Neural progenitor cell (in vitro differentiated cells): ENCODE measurements at places on chromosomes 12 and 14. TPM values are rescaled to one million over a fixed set of nuclear protein-coding genes. Genes with fewer than 3 reads are reported as not detected.

GRCh38 chr12:10167599-10167998 is 4.3 kb downstream of the OLR1 start:
- H3K36me3 ChIP-seq, result no peaks in the 10 kb centered on the region
- H3K27me3 ChIP-seq, result no peaks in the 10 kb centered on the region
- no peak overlapping the region for H3K4me3 ChIP-seq
- no peak overlapping the region for H3K27ac ChIP-seq
- DNase-seq, result no peak

GRCh38 chr12:128594521-128594920 is 229.2 kb downstream of the SLC15A4 start:
- no peaks in the 10 kb centered on the region for H3K27me3 ChIP-seq
- H3K4me3 ChIP-seq, result no peak overlapping the region
- H3K27ac ChIP-seq, result no peak overlapping the region
- DNase-seq, result no peak

- H3K36me3 ChIP-seq, result no peaks in the 10 kb centered on the region
- no peaks in the 10 kb centered on the region for H3K4me1 ChIP-seq
- H3K27me3 ChIP-seq, result no peaks in the 10 kb centered on the region
- H3K27ac ChIP-seq, result peak overlapping the region; percentile 29
- no peak overlapping the region for H3K4me3 ChIP-seq
Measured at GRCh38 chr14:103688906-103689902, 26.0 kb downstream of the XRCC3 start.

The CAPS2 gene
- total RNA-seq, result 14.4 and 20.1 TPM in 2 replicates

DNA sequence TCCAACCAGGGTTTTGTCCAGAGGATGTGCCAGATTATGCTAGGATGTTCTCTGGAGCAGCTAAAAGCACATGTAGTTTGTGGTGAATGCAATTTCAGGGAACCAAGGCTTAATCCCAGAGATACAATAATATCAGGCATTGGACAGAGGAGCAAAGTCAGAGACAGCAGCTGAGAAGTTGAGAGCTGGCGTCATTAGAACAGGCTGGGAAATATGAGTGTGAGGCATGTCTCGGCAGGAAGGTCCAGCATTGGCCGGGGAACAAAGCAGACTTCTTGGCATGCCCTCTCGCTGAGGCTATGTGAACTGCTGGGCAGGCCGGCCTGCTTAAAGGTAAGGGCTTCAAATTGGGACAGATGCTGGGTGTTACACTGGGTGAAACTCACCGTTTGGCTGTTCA is 125.4 kb downstream of the CAND1 start:
- peak; percentile 45 for DNase-seq
- H3K27ac ChIP-seq, result no peak overlapping the region
- H3K27me3 ChIP-seq, result no peaks in the 10 kb centered on the region

DNA sequence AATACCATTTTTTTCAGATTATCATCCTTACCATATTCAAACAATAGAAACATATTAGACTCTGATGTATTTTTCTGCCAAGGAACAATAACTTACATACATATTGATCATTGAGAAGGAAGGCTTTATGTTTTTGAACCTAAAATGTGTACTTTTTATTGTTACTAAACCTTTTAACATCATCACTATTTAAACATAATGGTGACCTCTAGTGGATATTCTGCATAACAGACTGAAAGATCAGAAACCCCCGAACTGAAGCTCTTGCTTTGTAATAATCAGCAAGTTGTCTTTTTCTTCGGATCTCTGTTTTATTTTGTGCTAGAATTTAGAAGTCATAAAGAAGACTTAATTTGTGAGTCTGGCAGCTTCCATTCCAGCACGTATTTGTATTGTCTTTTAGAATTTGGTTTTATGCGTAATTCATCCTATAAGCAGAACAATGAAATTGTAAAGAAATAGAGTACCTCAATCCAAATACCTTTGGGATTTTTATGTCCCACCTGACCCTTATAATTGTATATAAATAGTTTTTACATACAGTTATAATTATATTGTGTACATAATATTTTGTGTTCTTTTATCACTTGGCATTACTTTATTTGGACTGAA is 125.9 kb upstream of the ATF1 start:
- H3K36me3 ChIP-seq, result peaks cover 2% of the 10 kb centered on the region
- H3K4me3 ChIP-seq, result no peak overlapping the region
- peaks cover 10% of the 10 kb centered on the region for H3K4me1 ChIP-seq
- peak; percentile 66 for DNase-seq
- H3K27ac ChIP-seq, result no peak overlapping the region
- no peaks in the 10 kb centered on the region for H3K27me3 ChIP-seq
